Stimulated activated CD8-positive, alpha-beta memory T cell treated with anti-CD3 and anti-CD28 coated beads, Interleukin-12 subunit alpha, Interleukin-12 subunit beta, amount 100 ng/mL, for 4 hours (primary cell): ENCODE measurements at places on chromosomes 5 and 9.

DNA sequence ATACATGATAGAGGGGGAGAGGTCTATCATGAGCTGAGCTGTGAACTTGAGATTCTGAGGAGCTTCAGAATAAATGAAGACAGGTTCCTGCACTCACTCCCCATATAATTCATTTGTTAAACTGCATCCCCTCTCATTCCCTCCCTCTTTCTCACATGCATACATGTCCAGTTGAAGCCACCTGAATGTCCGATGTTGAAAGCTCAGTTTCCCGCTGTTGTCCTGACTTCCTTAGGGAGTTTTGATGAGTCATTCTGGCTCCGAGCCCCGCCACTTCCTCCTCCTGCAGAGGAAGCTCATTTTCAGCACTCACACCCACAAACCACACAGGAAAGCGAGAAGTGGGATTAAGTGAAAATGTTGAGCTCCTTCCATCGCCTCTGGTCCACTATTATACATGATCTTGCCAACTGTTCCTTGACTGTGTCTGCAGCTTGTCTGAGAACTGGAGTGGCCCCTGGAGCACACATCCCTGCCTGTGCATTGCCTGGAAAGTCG, 121.2 kb downstream of the CEMIP2 start:
- peak; percentile 2 for DNase-seq

GRCh38 chr5:81854485-81854884, 103.6 kb upstream of the SSBP2 start:
- DNase-seq, result no peak

GRCh38 chr5:63053019-63053638, 474.5 kb downstream of the LRRC70 start:
- no peak for DNase-seq

DNA sequence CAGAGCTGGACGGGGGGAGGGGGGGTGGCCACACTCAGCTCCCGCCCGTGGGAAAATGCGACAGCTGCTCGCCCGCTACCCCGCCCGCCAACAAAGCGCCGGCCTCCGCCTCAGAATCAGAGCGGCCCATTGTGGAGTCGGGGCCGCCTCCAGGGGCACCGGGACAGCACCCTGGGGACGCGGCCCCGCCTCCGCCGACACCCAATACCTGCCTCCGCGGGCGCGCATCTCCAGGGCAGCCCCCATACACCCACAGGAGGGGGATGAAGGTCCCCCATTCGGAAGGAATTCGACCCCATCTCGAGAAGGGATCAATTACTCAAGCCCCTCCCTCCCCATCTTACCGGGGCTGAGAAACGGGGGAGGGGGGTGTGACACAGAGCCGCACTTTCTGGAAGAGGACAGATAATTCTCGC, 1.3 kb downstream of the NOTCH1 start:
- DNase-seq, result peak; percentile 47

DNA sequence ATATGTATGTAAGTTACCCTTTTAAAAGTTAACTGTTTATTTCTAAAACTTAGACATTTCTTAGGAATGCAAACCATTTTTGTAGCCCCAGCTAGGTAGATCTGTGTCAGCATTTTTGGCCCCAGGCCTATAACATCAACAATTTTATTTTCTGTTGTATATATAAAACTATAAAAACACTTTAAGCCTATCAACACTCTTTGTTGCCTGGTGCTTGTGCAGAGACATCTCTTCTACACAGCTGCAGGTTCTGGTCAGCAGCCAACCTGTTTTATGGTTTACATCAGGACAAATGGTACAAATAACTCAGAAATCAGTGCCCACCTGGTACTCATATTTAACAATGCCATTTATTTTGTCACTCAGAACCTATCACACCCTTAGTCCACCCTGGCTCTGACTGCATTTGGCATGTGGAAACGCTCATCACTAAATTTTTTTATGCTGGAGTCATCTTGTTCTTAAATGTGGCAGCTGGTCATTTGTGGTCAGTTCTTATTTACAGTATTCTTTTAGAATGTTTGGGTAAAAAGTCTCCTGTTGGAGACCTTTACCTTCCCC, 173.4 kb downstream of the DNAH5 start:
- no peak for DNase-seq

GRCh38 chr9:17906841-17907778, 328.2 kb downstream of the SH3GL2 start:
- no peak for DNase-seq

- no peak for DNase-seq
These were observed 39.2 kb downstream of the SHC3 start for GRCh38 chr9:89139455-89139854.

DNA sequence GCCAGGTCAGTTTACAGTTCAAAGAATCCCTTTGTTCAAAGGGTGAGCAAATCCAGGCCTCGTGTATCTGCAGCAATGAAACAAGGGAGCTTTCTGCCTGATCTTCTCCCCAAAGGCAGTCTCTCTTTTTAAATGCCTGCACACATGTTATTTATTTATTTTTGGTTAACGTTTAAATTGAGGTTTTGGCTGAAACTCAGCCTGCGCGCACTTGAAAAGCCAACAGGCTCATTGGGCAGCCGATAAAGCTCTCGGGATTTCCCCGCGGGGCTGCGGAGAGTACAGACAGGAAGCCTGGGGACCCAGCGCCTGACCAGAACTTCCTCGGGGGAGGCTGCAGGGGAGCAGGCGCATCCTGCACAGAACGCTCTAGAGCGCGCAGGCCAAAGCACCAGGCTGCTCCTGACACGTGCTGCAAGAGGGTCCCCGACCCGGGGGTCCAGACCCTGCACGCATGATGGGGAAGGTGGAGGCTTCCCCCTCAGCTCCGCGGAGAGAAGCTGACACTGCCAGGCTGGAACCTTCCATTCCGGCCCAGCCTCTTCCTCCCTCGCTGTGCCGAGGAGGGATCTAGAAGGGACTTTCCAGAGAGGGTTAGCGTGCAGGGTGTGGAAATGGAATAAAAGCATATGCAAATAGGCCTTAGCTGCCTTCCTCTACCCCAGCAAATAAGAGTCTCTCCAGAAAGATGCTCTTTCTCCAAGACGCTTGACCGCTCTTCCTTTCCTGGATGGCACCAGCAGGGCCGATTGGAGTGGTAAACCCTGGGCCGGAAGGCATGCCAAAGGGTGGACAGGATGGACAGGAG, 46.1 kb downstream of the PTTG1 start:
- DNase-seq, result peak; percentile 76

GRCh38 chr5:151126199-151126645, 31.4 kb downstream of the ANXA6 start:
- peak; percentile 31 for DNase-seq

GRCh38 chr9:133881671-133882381, 110.3 kb downstream of the VAV2 start:
- DNase-seq, result no peak

- DNase-seq, result no peak
These were observed 43.3 kb downstream of the MCTP1 start for GRCh38 chr5:95241635-95242034.

DNA sequence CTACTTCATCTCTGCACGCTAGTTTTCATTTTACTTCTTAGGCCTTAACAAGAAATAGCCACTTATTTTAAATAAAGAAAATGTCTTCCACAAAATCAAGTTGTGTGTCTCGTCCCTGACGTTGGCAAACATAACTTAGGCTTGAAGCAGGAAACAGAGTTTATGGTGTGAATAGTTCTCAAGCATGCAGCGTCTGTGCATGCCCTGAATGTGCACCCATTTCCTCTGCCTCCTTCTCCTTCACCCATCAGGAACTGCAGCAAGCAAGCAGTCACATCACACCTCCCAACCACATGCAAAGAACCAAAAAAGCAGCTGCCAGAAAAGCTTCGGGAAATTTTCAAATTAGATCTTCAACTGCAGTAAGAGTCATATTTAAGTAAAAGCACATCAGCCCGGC, 424.0 kb upstream of the IRX4 start:
- DNase-seq, result no peak

DNA sequence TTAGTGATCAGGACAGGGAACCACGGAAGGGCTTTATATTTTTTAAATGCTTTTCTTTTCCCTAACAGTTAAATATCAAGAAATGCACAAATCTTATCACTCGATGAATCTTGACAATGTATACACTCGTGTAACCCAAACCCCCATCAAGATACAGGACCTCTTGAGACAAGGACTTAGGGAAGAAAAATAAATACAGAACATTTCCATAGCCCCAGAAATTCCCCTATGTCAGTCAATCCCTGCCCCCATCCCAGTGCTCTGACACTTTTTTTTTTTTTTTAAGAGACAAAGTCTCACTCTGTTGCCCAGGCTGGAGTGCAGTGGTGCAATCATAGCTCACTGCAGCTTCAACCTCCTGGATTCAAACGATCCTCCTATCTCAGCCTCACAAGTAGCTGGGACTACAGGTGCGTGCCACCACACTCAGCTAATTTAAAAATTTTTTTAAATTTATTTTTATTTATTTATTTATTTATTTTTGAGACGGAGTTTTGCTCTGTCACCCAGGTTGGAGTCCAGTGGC, 2.7 kb downstream of the SPINK4 start:
- DNase-seq, result no peak

GRCh38 chr5:39631958-39632357, 207.2 kb upstream of the DAB2 start:
- DNase-seq, result no peak

- no peak for DNase-seq
These were observed 4.0 kb downstream of the CCNB1 start for GRCh38 chr5:69170969-69171368.

GRCh38 chr5:59003641-59004040, 420.8 kb downstream of the RAB3C start:
- DNase-seq, result no peak

- DNase-seq, result no peak
These were observed 40.6 kb upstream of the OLFM1 start for GRCh38 chr9:135046739-135047350.

GRCh38 chr9:138040446-138041430, 163.2 kb downstream of the CACNA1B start:
- DNase-seq, result no peak

GRCh38 chr5:140348104-140348503, 1.7 kb upstream of the HBEGF start:
- no peak for DNase-seq

GRCh38 chr5:73039082-73039481, 81.3 kb upstream of the TMEM171 start:
- no peak for DNase-seq

DNA sequence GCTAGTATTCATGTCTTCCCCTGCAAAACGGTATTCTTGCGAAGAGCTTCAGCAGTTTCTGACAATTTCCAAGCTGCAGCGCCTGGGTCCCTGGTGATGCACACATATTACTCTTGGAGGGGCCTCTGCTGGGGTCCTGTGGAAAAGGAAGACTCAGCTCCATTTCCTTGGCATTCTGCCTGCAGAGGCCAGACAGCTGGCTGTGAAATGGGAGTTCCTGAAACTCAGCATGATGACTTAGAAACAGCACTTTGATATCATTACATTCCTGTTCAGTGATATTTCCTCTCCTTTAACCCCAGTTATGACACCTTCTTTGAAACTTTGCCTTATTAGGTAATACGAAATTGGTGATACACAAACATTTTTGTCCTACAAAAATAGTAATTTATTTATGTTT, 98.5 kb downstream of the APBA1 start:
- no peak for DNase-seq

- DNase-seq, result no peak
These were observed 67.5 kb downstream of the F2RL2 start for GRCh38 chr5:76555717-76556116.

GRCh38 chr9:90523958-90524357, 118.7 kb downstream of the DIRAS2 start:
- DNase-seq, result no peak

- DNase-seq, result no peak
These were observed 272.2 kb downstream of the AUH start for GRCh38 chr9:91089405-91090129.

DNA sequence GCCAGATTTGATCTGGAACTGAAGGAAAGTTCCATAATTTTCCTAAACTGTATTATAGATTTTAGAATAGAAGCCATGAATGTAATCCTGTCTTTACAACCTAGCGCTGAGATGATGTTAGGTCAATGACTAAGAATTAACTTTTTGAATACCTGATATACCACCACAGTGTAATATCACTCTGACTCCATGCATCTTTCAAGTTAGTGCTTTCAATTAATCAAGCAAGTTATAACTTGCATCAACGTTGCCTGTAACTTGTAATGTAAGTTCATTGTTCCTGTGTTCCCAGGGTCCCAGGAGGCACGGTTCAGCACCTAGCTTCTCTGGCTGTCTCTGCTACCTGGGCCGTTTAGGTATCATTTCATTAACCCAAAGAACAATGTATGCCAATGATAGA, 139.3 kb downstream of the CSNK1G3 start:
- DNase-seq, result no peak

- DNase-seq, result no peak
These were observed 5.1 kb downstream of the PKN3 start for GRCh38 chr9:128707446-128707845.

- no peak for DNase-seq
These were observed 101.4 kb upstream of the SMARCA2 start for GRCh38 chr9:1913631-1914330.

GRCh38 chr9:88537761-88538091, 2.7 kb downstream of the NXNL2 start:
- DNase-seq, result no peak

DNA sequence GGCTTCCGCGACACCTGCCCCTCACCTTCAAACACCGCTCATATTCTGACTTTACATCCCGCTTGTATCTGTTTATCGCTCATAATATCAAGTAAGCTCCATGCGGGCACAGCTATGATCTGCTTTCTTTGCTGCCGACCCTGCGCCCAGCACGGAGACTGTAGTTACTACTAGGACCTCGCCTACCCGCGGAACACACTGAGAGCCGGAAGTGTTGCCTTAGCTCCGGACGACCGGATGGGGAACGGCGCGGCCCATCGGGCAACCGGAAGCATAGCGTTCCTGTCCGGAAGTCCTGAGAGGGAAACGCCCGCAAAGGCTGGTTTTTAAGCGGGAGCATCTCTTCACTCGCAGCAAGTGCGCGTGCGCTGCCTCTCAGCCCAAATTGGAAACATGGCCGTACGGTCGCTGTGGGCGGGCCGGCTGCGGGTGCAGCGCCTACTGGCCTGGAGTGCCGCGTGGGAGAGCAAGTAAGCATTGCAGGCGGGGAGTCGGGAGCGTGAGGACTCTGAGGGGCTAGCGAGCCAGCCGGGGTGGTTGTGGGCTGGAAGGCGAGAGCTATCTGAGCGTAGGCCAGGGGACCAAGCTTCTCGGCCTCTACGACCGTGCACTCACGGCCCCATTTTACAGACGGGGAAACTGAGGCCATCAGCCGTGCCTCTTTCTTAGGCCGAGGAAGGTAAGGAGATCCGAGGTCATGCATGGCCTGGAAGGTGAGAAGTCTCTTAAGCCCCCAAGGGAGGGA, at the start of gene GRPEL2:
TSS of gene GRPEL2 (plus strand) at position 353 of the 745 bp plus-strand sequence. CDS start at position 394, 41 bp downstream.
- peak; percentile 82 for DNase-seq
